Activated CD4-positive, alpha-beta memory T cell treated with anti-CD3 and anti-CD28 coated beads for 36 hours (primary cell): ENCODE measurements at places on chromosomes 11 and 22. TPM values are rescaled to one million over a fixed set of nuclear protein-coding genes. Genes with fewer than 3 reads are reported as not detected.

The TBX1 gene
- total RNA-seq, result not detected

DNA sequence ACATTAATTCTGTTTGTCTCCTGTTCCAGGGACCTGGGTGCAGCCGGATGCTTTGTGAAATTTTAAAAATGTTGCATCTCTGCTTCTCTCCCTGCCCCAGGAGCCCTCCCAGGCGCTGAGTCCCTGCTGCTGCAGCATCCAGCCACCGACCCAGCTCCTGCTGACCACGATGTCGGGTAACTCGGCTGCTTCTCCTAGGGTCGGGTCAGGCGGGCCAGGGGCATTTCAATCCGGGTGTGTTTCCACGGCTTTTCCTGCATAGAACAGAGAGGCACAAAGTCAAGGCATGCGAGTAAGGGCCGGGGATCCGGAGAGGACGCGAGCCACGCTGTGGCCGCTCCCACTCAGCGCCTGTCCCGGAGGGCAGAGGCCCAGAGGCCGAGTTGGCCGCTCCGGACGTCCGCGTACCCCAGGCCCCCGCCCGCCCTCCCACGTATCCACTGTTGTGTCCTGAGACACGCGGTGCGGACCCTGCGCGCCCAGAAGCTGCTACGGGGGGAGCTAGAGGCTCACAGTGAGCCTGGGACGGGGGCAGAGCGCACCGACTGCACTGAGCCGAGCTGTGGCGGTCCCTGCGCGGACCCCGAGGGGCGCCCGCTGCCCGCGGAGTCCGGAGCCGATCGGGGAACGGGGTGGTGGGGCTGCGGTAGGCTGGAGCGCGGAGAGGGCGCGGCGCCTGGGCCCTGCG, at the start of gene POU2AF3:
TSS of gene POU2AF3 (plus strand) at position 134 of the 688 bp plus-strand sequence. CDS start at position 170, 36 bp downstream.
- DNase-seq, result no peak

The OR52N4 gene
- total RNA-seq, result 0.29 TPM

DNA sequence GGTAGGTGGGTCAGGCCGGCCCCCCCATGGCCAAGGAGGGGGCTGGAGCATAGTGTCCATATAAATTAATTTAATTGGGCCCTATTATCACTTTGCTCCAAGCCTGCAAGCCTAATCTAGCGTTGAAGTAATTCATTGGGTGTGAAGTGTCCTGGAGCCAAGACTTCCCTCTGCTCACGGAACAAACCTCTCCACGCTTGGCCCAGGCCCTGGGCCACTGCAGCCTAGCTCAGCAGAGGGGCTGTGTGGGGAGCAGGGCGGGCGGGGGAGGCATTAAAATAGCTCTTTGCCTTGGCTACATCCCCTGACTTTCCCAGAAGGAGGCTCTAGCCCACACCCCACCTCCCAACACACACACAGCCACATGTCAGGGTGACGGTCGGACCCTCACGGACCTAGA, 73.5 kb downstream of the THAP12 start:
- no peak for DNase-seq

- DNase-seq, result peak; percentile 80
Measured at GRCh38 chr11:66126808-66127555, 56.9 kb downstream of the PACS1 start.

GRCh38 chr11:85154294-85154693, 472.9 kb downstream of the DLG2 start:
- no peak for DNase-seq

The TENM4 gene
- total RNA-seq, result not detected

The SPI1 gene
- total RNA-seq, result not detected

GRCh38 chr11:98568013-98568412, 452.7 kb upstream of the CNTN5 start:
- no peak for DNase-seq

The FJX1 gene
- 0.46 TPM for total RNA-seq

DNA sequence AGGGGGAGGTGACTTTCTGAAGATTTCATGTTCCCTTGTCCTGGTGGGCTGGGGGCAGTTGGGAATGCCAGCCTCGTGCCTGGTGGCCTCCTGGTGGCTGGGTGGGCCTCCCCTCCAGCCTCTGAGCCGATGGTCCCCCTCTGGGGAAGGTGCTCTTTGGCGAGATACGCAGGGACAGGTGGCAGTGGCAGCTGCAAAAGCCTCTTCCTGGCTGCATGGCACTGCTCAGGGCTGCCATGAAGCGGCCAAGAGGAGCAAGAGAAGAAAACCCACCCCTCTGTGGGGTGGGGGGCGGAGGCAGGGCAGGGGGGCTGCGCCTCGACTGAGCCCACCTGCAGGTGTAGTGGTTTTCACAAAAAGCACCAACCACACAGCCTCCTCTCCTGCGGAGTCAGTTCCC, 61.8 kb upstream of the PHF21B start:
- DNase-seq, result no peak

The GPR152 gene
- total RNA-seq, result not detected

The GLYAT gene
- total RNA-seq, result not detected
